ENCODE measurements at places on chromosomes 4 and X.

DNA sequence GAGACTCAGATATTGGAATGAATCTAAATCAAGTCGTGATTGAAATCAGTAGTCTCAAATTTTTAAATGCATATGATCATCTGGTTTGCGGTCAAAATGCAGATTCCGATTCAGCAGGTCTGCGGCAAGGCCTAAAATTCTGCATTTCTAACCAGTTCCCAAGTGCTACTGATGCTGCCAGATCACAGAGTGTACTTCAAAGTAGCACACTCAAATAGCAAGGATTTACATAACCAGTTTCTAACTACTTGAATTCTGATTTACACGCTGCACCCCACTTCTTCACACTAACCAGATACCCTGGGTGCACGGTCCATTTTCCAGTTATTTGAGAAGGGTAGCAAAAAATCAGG lies 752 bp downstream of the MBTPS2 start:
- peak; percentile 0 for DNase-seq

DNA sequence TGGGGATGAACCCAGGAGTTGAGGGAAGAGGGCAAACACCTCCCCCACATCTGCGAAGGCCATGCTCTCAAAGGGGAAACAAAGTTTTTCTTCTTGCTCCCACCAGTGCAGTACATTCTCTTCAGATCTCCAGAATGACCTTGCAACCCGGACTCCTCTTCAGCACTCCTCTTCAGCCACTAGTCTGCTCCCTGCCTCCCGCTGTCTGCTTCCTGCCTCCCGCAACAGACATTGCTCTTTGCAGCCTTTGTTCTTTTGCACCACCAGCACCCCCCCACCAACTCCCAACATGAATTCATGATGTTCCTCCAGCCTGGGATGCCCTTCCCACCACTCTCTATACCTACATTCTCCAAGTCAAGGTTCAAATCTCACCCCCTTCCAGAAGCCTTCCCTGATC lies 32.1 kb downstream of the UTP14A start:
- DNase-seq: no peak

DNA sequence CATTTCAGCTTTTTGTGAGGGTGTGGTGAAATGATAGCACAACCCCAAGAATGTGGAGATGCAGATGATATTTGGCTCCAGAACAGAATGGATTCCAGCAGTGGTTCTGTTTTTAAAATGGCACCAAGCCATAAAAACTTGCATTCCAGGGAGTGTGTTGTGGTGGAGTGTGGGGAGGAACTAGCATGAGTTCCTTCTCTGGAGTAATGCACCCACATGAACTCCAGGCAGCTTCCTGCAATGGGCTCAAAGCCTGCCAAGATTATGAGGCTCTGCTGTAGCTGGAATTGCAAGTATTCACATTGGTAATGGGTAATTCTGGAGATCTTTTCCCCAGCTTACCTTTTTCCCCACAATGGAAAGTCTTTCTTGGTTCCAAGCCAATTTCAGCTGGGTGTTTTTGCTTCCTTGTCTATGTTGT lies 161.4 kb downstream of the RAB28 start:
- DNase-seq: no peak

DNA sequence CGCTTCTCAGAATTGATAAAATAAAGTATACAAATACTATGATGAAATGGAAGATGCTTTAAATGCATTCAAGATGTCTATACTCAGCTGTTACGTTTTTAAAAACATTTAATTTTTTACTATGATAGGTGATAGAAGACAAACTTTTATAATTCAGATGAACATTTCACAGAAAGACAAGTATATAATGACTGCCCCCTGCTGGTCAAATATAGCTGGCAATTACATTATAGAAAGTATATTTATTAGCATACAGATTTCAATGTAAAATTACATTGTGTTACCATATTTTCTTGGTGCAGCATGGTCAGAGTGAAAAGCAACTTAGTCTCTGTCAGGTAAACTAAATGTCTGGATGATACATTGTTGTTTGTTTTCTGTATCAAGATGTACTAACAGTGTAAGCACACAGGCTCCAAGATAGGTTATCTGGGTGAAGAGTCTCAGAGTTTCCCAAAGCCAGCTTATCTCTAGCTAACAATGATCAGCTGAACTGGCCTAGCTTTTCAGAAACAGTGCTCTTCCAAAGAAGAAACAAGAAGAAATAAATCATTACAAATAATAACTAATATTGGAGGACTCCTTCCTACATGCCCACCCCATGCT lies 54.1 kb downstream of the SRPX start:
- peak; percentile 19 for DNase-seq

DNA sequence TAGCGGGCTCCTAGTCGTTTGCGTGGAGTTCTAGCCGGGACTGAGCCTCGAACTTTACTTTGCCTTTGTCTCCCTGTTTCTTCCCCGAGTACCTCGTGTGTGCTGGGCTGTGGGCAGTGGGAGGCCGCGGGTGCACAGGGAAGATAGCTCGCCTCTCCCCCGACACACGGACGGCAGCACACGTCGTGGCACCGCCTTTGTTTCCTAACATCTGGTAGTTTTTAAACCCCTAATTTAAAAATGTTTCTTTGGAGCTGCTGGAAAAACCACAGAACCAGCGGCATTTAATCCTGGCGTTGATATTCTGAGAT lies 866 bp downstream of the RBM46 start:
- no peak for DNase-seq

DNA sequence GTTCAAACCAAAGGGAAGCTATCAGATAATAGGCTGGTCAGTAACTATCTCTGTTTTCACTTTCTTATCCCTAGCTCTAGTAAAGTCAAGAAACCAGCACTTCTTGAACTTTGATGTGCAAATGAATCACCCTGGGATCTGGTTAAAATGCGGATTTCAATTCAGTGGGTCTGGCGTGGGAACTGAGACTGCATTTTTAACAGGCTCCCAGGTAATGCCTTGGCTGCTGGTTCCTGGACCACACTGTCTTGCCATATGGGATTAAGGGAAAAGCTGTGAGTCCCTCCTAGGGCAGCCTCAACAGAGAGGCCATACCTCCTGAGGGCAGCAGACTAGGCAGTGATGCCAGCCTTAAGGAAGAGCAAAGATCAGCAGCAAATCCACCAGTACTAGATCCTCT lies 1.7 kb downstream of the RNF175 start:
- DNase-seq: no peak

GRCh38 chrX:118698516-118699170 lies 28.8 kb upstream of the IL13RA1 start:
- peak; percentile 49 for DNase-seq

- DNase-seq: no peak
Observed at GRCh38 chr4:21835712-21836111, 112.9 kb downstream of the KCNIP4 start.

- DNase-seq: no peak
Observed at GRCh38 chrX:117196481-117196880, 733.7 kb upstream of the CT83 start.

- DNase-seq: no peak
Observed at GRCh38 chr4:81040012-81040659, 9.6 kb downstream of the BMP3 start.

DNA sequence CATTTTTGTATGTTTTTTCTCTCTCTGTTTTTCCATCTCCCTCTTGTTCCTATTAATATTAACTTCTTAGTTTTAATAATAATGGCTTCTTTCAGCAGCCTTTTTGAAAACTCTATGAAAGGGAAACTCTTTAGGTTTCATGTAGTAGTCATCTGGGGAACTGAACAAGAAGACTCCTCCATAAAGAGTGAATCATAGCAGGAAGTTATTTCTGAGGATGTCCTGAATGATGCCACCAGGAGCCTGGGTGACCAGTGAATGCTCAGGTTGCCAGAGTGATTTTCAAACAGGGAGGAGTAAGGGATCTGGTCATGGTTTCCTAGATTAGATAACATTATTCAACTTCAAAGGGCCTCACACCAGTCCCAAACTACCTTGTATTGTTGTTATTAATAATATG lies 212.8 kb upstream of the PDE5A start:
- no peak for DNase-seq

GRCh38 chr4:107349266-107349665 lies 313.2 kb upstream of the DKK2 start:
- no peak for DNase-seq

DNA sequence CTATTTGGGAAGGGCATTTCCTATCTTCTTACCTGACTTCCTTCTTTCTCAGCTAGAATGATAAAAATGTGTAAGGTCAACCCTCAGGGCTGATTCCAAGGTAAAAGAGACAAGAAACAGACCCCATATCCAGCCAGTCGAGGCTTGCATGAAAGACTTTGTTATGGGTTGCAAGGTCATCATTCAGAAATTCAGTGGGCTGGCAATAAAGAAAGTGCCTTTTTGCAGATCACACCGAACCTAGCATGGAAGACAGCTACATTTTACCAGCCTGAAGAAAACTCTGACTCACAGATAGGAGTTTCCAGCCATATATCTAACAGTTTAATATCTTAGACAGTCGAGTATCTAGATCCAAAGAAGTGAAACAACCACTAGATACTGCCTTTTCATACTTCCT lies 87.4 kb downstream of the PDGFC start:
- no peak for DNase-seq

DNA sequence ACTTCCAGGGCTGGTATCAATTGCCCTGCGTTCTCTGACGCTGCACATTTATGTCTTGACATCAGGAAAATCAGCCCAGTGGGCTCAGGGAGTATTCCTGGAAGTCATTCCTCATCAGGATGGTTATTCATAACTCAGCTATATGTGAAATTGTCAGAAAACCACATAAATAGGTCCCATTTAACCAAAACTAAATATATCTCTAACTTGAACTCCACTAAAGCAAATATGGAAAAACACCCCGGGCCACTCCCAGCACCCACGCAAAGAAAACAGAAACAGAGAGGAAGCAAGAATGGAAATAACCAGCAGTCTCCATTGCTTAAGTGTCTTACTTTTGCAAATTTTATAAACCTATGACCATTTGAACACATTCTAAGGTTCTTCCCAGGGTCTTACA lies 112.0 kb downstream of the IRF2 start:
- no peak for DNase-seq

DNA sequence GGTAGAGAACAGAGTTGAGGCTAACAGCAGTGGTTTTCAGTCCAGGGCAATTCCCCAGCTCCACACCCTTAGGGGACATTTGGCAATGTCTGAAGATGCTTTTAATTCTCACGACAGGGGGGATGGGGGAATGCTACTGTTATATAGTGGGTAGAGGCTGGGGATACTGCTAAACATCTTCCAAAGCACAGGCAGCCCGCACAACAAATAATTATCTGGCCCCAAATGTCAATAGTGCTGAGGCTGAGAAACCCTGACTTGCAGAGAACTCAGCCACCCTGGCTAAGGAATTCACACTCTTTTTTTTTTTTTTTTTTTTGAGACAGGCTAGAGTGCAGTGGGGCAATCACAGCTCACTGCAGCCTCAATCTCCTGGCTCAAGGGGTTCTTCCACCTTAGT lies 60.6 kb downstream of the POLR2B start:
- no peak for DNase-seq

GRCh38 chr4:26484032-26484515 lies 6.2 kb downstream of the CCKAR start:
- DNase-seq: no peak

- DNase-seq: no peak
Observed at GRCh38 chr4:62457356-62457755, 1257.2 kb downstream of the ADGRL3 start.

DNA sequence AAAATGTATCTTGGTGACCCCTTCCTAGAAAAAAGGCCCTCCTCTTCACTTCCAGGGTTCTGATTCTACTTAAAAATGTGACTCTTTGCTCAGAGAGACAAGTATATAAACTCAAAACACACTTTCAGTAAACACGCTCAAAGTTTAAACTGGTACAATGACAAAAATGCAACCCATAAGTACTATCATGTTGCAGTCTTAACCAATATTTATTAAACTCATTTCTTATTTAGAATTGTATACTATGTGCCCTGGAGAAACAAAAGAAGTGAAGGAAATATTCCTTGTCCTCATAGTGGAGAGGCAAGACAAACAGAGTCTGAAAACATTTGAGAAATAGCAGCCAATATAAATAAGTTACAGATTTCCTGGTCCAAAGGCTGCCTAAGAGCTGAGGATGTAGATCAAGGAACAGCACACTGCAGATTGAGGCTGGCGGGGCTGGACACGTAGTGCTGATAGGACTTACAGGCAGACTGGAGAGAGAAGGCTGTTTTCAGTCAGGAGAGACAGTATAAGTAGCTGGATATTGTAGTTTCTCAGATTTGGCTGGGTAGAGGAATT lies 39.1 kb upstream of the ANXA3 start:
- DNase-seq: no peak

DNA sequence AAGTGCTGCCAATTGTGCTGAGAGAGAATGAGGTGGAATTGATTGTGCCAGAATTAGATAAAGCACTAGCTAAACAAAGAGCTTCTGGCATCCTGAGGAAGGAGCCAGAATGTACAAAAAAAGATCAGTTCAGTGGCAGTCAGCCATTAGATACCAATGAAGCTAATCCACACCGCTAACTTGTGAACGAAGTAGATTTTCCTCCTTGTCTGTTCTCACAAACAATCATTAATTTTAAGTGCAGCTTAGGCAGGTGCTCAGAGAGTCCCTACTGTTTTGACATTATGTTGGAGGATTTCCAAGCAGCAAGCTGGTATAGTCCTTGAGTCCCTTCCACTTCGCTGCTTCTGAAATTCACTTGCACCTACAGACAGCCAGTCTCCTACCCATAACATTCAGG lies 617.4 kb downstream of the CENPC start:
- DNase-seq: no peak

DNA sequence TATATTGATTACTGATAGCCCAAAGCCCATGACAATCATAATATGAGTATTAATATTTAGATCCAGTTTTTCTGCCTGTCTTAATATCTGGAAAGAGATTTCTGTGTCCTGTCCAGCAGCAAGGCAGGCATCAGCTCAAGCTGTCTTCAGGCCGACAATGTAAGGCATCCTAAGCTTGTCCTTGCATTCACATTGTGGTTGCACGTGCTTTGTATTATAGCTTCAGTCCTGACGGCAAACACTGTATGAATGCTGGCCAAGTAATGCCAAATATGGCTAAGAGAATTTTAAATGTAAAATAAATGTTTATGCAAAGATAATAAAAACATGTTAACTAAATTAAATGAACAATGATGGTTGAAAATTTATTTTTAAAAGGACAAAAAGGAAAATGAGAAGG lies 255.7 kb upstream of the RPS6KA3 start:
- DNase-seq: no peak

GRCh38 chrX:34956916-34957315 lies 14.3 kb downstream of the FAM47B start:
- no peak for DNase-seq

DNA sequence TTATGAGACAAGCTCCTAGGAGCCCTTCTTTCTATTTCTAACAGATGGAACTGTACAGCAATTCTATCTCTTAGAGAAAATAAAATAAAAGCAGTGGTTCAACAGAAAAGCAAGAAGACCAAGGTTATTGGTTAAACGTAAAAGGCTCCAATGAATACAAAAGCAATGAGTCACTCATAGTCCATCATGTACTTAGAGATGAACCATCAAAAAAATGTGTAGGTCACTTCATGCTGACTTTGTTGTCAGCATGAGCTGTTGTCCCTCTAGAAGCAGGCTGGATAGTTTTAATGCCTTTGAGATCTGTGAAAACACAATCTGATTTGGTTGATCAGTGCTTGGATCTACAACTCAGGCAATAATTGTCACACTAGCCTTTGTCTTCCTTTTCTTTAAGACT lies 378.6 kb upstream of the ANXA10 start:
- no peak for DNase-seq

Data from CD4-positive, alpha-beta T cell treated with Interleukin-1 beta for 1 hour (primary cell).